ENCODE measurements at places on chromosomes 5 and 9.

- no peak for DNase-seq
Observed at GRCh38 chr5:59231221-59231931, 648.5 kb downstream of the RAB3C start.

DNA sequence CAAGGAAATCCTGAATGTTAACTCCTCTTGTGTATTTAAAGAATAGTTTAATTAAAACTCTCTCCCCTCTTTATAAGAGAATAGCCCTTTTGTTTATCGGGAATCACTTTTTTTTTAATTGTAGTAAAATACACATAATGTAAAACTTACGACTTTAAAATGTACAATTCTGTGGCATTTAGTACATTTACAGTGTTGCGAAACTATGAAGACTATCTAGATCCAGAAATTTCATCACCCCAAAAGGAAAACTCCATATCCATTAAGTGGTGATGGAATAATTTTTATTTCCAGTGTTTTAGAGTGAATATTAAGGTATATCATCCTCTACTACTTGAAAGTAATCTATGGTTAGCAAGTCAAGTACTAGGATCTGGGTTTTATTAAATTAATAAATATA lies 36.8 kb downstream of the KDM3B start:
- DNase-seq, result no peak

DNA sequence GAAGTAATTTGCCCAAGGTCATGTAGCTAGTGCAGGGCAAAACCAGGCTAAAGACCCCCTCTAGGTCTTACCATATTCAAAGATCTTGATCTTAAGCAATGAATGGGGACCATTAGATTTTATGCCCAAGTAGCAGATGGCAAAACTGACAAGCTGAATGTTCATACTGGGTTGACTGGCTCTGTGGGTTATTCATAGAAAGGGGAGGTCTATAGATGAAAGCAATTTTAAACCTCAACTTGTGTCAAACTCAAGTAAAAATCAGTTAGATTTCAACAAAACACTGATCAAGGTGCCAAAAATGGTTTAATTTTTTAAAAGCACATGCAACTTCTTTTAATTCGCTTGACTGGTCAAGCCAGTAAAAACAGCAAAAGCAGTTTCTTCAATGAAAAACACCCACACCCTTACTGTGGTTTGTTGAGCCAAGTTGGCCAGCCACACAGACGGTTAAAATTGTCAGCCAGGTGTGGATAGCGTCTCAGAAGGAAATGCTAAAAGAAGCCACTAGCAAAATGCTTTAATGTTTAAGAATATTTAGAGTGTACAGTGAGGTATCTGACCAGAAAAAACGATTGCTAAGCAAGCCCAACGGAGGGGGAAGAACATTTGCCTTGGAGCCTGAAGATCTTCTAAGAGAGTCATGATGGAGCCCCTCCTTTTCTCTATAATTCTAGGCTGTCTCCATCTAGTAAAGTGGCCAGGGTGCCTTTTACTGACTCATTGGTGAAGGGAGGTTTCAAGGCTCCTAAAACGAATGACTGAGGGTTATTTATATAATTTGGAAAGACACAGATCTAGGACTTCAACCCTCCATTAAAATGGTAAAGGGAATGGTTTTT lies 539.6 kb upstream of the CLINT1 start:
- no peak for DNase-seq

DNA sequence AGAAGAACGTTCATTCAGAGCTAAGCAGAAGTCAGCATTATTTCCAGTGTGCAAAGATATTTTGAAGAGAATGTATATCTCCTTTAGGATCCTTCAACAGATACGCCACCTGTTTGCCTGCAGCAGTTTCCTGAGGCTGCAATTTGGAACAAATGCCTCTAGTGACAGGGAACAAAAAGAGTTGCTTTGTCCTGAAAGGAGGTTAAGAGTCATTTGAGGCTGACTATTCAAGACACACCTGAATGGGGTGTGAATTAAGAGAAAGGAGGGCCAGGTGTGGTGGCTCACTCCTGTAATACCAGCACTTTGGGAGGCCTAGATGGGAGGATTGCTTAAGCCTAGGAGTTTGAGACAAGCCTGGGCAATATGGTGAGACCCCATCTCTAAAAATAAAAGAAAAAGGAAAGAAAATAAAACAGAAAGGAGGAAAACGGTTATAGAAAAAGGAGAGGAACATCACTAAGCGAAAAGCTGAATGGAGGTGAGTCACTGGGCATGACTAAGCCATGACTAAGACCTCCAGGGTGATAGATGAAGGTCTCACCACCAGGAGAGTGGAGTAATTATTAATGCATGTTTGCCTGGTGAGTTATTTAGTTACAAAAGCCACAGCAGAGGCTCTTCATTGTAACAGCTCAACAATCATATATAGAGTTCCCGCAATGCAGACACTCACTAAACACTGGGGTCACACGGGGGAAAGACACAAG lies 255.2 kb upstream of the TNC start:
- peak; percentile 98 for DNase-seq

DNA sequence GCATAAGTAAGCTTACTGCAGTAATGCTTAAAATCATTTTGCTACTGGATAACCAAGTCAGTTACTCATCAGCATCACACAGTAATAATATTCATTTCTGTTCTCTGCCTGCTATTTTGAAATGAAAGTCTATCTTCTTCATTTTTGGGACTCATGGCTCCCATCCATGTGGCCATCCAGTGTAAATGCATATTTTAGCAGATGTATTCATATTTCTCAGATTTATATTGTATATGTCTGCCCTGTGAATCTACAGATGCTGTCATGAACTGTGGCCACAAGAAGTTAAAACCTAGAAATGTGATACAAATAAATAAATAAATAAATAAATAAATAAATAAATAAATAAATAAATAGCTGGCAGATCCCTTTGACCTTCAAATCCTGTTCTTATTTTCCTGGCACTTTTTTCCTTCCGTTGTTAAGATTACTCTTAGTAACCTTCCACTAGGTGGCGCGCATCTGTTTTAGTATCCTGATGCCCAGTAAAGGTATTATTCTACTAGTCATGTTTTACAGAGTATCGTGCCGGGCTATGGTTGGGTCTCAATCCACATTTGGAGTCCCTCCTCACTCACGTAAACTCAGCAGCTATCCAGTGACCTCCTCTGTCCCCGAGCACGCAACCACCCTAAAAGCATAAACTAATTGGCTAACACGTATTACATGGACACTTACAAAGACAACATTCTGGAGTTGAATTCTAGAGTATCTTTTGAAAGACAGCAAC lies 79.2 kb upstream of the IL7R start:
- peak; percentile 91 for DNase-seq

GRCh38 chr5:138905541-138905940 lies 30.4 kb upstream of the LRRTM2 start:
- DNase-seq, result peak; percentile 23

GRCh38 chr5:93593476-93594131 lies 10.6 kb downstream of the NR2F1 start:
- DNase-seq, result no peak

DNA sequence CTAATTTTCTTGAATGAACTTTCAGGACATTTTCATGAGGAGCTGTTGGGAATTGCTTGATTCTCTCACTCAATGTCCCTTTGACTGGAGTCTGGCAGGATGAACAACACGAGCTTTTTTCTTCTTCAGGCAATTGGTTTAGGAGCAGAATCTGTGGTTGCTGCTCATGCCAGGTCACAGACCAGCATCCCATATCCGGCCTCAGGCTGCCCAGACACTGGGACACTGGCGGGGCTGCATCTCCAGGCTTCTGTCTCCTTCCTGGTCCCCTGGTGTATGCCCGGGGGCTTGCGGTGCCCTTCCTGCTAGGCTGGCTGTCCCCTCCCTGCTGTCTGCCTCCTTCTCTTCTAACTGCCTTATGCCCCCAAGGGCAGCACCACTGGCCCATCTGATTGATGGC lies 311.5 kb upstream of the DAP start:
- DNase-seq, result no peak

DNA sequence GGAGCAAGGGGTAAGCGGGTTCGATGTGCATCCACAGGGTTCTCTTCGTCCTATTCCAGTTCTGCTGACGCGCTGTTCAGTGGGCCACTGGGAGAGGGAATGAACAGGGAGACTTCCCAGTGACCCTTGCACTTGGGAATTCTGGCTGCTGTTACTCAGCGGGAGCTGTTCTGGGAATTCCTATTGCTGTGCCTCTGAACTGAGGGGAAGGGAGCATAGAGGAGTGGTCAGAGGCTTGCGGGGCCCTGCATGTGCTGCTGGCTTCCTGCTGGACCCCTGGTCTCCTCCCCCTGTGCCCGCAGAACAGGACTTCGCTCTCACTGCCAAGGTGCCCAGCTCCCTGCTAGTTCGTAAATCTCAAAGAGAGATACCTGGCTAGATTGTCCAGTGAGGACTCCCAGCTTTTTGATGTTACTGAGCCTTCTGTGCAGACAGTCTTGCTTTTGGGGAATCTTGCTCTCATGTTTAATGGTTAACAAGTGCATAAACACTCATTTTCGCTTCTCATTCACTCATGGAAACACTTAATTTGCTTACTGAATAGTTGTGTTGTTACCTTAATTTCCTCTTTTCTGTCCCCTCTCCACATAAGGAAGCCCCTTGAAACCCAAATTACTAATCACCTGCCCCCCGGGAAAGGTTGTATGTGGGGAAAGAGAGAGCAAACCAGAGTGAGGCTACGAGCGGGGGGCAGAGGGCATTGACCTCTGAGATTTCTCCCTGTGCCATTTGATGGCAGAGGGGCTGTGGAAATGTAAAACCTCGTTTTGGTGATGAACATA lies 5.9 kb downstream of the TRIO start:
- DNase-seq, result no peak

DNA sequence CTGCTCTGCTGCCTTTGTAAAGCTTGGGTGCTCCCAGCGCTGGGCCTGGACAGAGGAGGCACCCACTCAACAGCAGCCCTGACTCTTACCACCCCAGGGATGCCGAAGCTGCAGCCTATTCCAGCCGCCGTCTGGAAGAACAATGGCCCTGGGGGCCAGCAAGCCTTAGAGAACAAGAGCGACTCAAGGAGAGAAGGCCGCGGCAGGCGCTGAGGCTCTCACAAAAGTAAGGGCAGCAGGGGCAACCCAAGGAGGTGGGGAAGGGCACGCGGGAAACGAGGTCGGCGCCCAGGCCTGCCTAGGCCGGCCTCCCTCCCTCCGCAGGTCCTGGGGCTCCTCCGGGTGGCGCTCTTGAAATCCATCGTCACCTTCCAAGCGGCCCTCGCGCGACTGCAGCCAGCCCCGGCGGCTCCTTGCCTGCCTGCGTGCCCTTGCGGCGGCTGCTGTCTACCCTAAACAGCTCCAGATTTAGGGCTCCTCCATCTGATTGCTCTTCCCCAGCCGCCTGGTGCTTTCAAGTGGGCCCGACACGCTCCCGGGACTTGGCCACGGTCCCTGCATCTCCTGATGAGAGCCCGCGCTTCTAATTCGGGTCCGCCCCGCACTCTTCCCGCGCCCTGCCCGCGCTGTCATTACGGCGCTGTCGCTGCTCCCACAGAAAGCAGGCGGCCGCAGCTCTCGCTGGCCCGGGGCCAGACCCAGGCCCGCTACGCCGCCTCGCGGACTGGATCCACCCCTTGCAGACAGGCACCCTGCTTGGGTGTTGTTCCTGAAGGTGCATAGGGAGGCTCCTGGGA lies 213.3 kb downstream of the SEMA6A start:
- DNase-seq, result peak; percentile 14

DNA sequence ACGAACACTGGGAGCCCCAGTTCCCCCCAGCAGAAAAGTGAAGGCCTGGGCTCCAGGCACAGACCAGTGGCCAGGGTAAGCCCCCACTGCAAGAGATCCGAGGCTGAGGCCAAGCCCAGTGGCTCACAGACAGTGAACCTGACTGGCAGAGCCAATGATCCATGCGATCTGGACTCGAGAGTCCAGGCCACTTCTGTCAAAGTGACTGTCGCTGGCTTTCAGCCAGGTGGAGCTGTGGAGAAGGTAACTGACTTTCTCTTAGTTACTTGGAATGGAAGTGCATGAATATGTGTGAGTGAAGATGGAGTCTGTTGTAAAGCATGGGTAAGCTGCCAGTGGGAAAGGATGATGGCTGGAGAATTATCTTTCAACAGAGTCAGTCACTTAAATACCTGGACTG lies 99.7 kb downstream of the GOLPH3 start:
- no peak for DNase-seq

DNA sequence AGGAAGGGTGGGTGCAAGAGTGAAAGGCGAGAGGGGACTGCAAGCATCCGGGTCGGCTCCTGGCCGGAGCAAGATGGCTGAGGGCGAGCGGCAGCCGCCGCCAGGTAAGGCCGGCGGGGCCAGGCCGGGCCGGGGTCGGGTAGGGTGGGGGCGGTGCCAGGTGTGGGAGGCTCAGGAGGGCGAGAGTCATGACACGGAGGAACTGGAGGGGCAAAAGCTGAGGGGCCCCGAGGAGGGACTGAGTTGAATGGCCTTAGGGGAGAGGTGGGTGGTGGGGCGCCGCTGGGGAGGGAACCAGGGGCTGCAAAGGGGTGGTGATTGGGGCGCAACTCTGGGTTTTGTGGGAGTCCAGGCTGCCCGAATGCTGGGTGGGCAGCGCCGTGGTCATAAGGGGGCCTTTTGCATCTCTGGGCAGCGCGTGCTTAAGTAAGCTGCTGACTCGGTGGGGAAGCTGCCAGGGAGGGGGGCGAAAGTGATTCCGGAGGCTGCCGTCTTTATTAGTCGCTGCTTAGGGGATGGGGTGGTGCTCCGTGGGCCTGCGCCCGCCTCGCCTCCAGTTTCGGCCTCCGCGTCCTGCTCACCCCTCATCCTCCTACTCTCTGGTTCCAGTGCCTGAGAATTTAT lies 425 bp downstream of the PTPA start:
- peak; percentile 51 for DNase-seq

GRCh38 chr5:139445325-139446170 lies 6.2 kb upstream of the DNAJC18 start:
- peak; percentile 30 for DNase-seq

- DNase-seq, result no peak
Observed at GRCh38 chr9:131111186-131111853, 14.1 kb upstream of the NUP214 start.

- no peak for DNase-seq
Observed at GRCh38 chr9:20200991-20201431, 412.2 kb upstream of the SLC24A2 start.

GRCh38 chr5:176820937-176821336 lies 10.6 kb downstream of the UNC5A start:
- DNase-seq, result no peak

- no peak for DNase-seq
Observed at GRCh38 chr5:141701360-141702119, 19.5 kb upstream of the ARAP3 start.

DNA sequence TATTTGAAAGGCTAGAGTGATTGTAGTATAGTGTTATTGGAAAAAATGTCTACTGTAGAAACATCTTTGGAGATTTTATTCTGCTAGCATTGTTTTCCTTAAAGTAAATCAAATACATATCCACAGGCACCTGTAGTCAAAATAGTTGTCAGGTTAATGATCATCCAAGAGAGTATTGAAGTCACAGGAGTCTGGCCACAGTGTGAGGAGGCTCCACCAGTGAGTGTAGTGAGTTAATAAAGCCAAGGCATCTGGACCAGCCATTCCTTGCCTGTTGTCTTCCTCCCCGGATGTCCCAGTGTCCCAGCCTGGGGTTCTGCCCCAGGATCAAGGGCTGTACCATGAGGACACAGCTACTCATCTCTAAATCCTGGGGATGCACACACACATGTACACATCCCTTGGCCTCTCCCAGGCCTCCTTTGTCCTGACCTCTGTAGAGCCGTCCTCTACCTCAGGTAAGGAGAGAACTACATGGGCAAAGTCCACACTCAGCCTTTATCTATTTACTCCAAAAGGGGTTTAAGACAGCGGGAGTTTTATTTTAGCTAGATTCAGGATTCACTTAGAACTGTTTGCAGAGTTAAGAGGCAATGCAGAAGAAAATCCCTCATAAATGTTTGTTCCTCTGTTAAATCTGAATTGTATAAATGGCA lies 3.7 kb downstream of the PIK3R1 start:
- DNase-seq, result no peak

GRCh38 chr5:111159845-111160244 lies 64.3 kb upstream of the CAMK4 start:
- no peak for DNase-seq
